Activated naive CD8-positive, alpha-beta T cell treated with anti-CD3 and anti-CD28 coated beads, Interleukin-2, amount 10 ng/mL, durations not matched to agents 7 days and 5 days (primary cell): ENCODE measurements at places on chromosomes 12 and 14.

DNA sequence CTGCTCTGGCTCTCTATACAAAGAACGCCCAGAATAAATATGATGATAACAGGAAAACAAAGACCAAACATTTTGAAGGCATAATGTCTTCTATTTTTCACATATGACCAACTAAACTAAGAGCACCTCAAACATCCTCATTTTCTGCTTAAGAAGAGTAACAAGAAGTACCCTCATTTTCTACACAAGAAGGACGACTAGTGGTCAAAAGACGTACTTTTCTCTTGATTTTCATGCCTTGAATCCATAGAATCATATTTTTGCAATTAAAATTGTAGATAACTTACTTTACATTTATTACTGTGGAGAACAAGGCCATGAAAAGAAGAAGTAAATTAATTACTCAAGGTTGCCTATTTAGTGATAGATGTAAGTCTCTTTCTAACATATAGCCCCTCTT is 358.6 kb downstream of the DUSP6 start:
- no peak for DNase-seq

GRCh38 chr12:19624491-19624890 is 185.2 kb downstream of the AEBP2 start:
- no peak for DNase-seq

DNA sequence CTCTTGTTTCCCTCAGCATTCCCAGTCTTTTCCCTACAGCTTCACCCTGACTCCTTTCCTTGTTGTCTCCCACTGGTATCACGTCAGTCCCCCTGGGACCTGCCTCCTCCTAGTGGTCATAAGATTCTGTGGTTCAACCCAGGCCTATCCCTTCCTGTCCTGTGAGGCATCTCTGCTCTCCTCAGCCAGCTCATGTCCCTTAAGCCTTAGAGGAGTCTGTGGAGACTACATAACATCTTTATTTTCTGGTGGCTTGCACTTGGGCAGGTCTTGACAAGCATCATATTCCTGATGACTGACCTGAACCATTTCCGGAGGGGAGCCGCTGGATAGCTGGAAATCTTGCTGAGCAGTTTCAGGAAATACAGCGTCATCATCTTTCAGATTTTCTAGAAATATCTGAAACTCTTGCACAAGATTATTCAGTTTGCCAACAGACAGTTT is 688 bp downstream of the C12orf71 start:
- no peak for DNase-seq

DNA sequence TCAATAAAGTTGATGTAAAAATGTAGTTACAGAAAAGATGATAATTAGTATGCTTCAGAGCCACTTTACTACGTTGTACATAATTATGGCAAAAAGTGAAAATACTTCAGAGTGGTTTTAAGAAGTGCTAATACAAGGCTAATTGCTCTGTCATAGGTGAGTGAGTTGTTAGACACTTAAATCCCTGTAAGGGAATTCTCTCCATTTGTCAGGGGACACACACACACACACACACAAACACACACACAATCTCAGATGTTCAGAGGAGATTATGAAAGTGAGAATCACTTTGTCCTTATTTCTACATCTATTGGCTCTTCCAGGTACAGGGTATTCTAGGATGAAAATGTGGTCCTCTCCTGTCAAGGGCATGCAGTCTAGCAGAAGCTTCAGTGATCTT is 208.3 kb upstream of the PELI2 start:
- no peak for DNase-seq

GRCh38 chr14:50233166-50233950 is 2.0 kb upstream of the SOS2 start:
- DNase-seq = no peak
